ENCODE measurements at places on chromosomes 3 and 15.
A peak's percentile ranks its signal among the peaks of the same experiment; 100 is the strongest.

GRCh38 chr3:151307131-151307530 is 9.5 kb downstream of the GPR87 start:
- DNase-seq: no peak

DNA sequence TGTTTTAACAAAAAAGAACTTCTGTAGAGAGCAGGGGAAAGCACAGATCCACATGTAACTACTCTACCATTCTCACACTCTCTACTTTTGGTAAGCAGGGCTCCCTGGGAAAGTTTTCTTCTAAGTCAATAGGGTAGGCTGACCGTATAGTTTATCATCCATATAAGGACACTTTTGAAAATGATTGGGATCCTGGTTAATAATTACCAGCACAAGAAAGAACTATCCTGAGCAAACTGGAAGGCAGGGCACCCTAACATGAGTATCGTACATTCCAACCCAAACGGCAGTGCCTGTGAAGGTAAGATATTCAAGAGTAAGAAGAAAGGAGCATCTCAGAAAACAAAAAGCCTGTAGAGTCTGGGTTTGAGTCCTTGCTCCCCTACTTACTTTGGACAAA is 22.1 kb downstream of the SUSD5 start:
- DNase-seq: no peak

- no peak for DNase-seq
Measured at GRCh38 chr3:166190360-166190759, 353.1 kb upstream of the BCHE start.

- DNase-seq: no peak
Measured at GRCh38 chr15:37130356-37130755, 30.0 kb upstream of the MEIS2 start.

DNA sequence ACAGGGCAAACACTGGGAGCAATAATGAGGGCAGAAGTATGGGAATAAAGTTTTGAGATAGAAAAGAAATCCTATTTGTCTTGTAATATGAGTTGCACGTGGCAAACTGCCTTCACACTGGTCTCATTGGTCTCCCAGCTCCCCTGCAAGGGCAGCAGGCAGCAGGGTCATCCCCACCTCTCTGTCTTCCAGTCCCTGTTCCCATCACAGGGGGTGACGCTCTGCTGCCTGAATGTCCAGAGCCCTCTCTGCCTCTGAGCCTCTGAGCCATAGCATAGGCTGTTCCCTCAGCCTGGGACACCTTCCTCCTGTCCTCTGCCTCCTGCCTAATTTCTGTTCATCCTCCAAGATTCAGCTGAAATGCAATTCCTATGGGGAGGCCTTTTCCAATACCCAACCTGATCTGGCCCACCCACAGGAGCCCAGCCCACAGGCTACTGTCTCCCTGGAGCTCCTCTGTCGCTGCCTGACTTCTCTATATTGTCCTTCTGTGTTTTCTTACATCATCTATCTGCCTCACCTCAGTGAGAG is 12.1 kb upstream of the SKOR1 start:
- no peak for DNase-seq

GRCh38 chr15:60708684-60709083 is 229.7 kb upstream of the ICE2 start:
- no peak for DNase-seq

DNA sequence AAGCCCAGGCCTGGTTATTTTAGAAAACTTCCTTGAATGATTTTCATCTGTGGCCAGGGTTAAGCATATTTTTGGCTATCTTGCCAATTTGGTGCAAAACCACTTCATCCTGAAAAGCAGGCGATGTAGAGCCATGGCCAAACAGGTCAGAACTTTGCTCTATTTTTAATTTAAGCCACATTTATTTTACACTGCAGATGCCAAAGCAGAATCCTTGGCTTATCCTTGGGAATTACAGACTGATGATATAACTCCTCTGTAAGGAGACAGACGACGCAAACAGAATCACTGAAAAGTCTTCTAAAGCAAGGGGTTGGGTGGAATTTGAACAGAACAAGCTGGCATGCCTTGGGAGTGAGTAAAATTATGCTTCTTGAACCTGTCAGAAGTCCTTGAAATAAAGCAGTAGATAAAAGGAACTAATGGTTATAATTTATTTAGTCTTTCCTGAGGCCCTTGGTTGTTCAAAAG is 121.9 kb downstream of the CHST2 start:
- DNase-seq: no peak

DNA sequence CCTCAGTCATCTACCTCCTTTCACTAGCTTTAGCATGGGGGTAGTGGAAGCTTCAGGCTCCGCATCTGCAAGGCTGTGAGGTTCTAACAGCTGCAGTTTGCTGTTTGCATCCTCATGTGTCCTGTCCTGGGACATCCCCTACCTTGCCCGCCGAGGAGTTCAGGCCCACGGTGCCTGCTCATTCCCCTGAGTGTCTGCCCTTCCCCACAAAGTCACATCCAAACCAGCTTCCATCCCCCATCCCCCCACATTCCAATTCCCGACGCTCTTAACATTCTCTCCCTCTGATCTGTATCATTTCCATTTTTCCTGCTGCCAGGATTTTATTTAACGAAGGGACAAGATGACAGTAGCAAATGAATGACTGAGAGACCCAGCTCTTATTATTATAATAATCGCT is 43.8 kb downstream of the HRH1 start:
- no peak for DNase-seq

GRCh38 chr3:42118762-42119361 is 27.7 kb downstream of the TRAK1 start:
- peak; percentile 18 for DNase-seq

GRCh38 chr3:159150180-159150579 is 348.3 kb downstream of the MFSD1 start:
- DNase-seq: no peak

GRCh38 chr3:190601622-190602021 is 87.7 kb downstream of the IL1RAP start:
- no peak for DNase-seq

GRCh38 chr3:184059424-184059823 is 6.6 kb downstream of the HTR3C start:
- DNase-seq: no peak

DNA sequence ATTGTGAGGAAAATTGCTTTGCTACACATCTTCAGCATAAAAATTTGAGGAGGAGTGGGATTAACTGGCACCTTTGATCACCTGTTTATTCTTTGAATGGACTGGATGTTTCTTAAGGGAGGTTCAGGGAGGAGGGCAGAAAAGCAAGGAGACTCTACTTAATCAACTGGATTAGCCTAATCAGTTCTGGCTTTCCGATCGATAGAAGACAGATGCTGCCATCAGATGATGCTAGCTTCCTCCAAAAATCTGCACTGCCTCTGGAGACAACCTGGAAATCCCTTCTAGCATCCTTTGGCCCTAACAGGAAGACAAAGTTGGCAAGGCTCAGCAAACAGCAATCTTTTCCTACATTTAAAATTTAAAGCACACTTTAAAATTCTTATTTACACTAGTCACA is 197.8 kb downstream of the EBLN2 start:
- DNase-seq: no peak

DNA sequence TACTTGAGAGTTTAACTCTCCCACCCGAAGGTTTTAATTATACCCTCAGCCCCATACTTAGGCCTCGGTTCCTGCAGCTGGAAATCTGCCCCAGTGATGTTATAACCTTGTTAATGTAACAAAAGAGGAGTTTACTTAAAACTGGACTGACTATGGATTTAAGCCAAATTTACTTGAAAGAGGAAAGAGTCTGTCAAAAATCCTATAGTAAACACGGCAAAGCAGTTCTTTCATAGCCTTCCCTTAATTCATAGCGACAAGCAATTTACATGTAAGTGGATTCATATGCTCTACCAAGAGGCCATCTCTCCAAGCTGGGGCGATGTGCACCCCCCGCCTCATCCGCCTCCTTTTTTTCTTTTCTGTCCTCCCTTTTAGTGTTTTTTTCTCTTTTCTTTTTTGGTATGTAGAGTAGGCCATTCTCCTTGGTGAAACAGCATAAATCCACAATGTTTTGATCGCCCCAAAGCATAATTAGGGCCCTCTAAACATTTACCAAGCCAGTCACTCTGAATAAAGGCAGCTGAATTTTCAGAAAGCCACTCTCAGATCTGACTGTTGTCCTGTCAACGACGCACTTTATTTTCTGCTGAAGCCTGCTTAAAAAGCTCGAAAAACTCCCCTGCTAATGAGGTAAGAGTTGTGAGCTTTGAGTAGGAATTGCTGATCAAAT is 373.1 kb upstream of the WNT5A start:
- no peak for DNase-seq

- no peak for DNase-seq
Measured at GRCh38 chr15:101062471-101063171, 143.5 kb downstream of the LRRK1 start.

GRCh38 chr3:25372167-25372566 is 55.9 kb upstream of the RARB start:
- DNase-seq: no peak
